Progenitor cell of endocrine pancreas (in vitro differentiated cells): ENCODE measurements at places on chromosomes 12 and 14. TPM values are rescaled to one million over a fixed set of nuclear protein-coding genes. Genes with fewer than 3 reads are reported as not detected.

SLC22A17 gene
- 26.2 and 29.3 TPM in 2 replicates for total RNA-seq

TSPAN19 gene
- not detected in 2 replicates for total RNA-seq

AQP6 gene
- 0.29 TPM in 1 of 2 replicates, not detected in the other for total RNA-seq

ZNF385A gene
- total RNA-seq = 15.6 and 16.6 TPM in 2 replicates

TMEM119 gene
- 0.24 TPM in 1 of 2 replicates, not detected in the other for total RNA-seq

LRFN5 gene
- 0.46 and 0.87 TPM in 2 replicates for total RNA-seq

GRCh38 chr14:77338302-77338701 lies 17.5 kb downstream of the GSTZ1 start:
- no peak for DNase-seq

DNA sequence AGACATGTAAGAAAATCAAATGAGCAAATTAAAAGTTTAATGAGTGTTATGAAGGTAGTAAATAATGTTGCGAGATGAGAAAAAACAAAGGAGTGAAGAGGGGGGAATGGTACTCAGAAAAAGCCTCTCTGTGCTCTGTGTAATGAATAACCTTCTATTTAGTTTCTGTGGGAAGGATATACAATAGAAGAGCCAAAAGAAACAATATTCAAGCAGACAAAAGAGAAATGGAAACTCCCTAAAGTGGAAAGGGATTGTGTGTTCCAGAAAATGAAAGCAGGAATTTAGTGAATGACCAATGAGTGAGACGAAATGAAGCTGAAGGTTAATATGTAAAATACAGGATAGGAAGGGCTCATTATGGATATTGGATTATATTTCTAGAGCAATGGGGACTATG lies 18.5 kb downstream of the OR4K1 start:
- no peak for DNase-seq

- DNase-seq = no peak
These were observed 33.6 kb upstream of the WNK1 start for GRCh38 chr12:718756-719102.

DNA sequence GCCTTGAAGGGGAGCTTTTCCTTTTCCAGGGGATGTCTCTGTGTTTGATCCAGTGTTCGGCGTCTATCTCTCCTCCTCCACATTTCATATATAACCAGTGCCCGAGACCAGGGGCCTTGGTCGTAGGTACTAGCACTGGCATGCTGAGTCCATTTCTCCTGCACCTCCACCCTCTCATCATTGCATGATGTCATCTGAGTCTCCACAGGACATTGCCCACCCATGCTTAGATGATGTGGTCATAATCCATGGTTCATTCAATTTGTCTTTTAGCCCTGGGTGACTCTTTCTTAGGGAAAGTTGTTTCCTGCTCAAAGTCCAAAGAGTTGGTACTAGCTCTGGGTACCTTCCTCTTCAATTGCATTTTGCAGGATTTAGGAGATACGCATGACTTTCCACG lies 328.1 kb downstream of the BCL11B start:
- no peak for DNase-seq

- no peak for DNase-seq
These were observed 31.7 kb downstream of the WDR20 start for GRCh38 chr14:102171173-102172020.

DNA sequence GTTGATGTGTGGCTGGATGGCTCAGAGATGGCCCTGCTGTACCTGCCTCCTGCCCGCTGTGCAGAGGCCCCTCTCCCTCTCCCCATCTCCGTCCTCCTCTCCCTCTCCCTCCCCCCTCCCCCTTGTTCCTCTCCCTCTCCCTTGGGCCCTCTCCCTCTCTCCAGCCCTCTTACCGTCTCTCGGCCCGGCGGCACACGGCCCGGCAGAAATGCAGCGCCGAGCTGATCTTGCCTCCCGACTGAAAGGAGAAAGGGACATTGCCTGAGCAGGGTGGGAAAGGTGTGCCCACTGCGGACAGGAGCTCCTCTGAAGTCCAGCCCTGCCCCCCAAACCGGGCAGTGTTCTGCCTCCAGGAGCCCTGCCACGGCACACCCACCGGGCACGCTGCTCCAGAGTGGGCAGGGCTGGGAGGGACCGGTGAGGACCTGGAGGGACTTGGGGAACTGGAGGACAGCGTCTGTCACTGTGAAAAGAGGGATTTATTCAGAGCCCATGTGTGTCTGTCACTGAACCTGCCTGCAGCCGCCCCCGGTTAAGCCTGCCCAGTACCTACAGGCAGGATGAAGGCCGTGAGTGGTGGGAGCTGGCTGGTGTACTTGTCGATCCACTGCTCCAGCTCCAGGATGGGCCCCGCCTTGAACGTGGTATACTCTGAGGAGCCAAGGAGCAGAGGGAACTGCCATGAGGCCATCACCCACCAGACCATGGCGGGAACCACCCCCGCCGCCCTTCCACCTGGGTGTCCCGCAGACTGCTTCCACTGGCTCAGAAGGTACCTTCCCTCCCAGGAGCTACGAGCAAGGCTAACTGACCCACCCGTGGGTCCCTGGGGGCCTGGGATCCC lies 12.2 kb downstream of the MMAB start:
- no peak for DNase-seq

GRCh38 chr12:33253178-33253577 lies 186.4 kb downstream of the SYT10 start:
- DNase-seq = no peak

GRCh38 chr12:57868851-57869268 lies 22.3 kb upstream of the CTDSP2 start:
- no peak for DNase-seq

GRCh38 chr12:68280240-68280639 lies 26.8 kb upstream of the IL22 start:
- no peak for DNase-seq

DNA sequence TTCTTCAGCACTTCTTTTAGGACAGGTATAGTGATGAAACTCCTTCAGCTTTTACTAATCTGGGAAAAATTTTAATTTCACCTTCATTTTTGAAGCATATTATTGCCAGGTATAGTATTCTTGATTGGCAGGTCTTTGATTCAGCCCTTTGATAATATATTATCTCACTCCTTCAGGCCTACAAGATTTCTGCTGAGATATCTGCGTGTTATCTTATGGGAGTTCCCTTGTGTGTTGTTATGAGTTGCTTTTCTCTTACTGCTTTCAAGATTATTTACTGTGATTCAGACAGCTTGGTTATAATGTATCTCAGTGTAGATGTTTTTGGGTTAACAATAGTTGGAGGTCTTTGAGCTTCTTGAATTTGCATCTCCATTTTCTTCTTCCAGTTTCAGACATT lies 87.4 kb downstream of the ATF7IP start:
- no peak for DNase-seq

DNA sequence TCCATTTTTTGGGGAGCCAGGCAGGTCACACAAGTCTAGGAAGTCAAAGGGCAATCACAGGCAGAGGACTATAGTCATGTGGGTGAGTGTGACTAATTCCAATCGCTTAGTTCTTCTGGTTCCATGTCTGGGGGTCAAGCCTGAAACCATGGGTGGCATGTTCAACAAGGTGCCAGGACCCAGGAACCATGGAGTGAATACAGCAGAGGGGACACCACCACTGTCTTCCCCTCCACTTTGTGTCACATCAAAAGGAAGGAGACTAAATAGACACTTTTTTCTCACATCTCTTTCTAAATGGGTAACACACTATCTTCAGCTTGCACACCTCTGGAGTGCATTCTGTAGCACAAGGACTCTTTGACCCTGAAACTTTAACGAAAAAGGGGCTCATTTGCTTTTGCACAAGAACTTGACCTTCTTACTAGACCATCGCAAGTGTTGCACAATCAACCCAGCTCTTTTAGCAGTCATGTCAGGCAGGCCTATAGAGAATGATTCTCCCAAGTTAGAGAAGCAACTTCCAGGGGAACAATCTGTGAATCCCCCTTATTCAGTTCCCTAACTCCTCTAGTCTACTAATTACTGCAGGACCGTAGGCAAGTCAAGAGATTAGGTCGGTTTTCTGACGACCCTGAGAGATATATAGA lies 398.7 kb downstream of the NELL2 start:
- no peak for DNase-seq

DNA sequence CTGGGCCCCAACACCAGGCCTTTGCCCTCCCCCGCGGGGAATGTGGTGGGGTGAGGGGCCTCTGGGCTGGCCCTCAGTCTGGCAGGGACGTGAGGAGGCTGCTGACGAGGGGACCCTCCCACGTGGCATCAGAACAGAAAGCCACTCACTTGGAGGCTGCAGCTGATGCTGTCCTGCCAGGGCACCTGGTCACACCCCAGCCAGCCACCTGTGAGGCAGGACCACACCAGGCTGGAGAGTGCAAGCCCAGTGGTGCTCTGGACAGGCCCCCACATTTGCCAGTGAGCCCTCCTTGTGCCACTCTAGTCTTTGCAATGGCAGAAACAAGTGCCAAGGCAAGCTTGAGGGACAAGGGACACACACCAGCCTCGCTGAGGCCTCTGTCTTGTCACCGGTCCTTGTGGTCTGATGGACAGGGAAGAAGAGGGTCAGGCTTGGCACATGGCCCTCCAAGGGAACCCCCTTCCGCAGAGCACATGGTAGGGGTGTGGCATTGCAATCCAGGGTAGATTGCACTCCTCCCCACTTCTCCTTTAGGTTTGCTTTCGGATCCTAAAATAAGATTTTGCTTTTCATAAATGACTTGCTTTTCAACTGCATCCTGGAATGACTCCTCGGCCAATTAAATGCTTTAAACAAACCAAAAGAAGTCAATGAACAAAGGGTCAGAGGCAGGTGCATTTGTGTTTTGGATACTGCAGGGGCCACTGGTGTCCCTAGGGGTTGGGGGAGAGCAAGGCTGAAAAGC lies 53.7 kb downstream of the CCDC88C start:
- no peak for DNase-seq

GRCh38 chr14:71619472-71619871 lies 312.8 kb upstream of the RGS6 start:
- DNase-seq = no peak

GRCh38 chr14:101328412-101329028 lies 232.8 kb upstream of the DIO3 start:
- DNase-seq = no peak

- no peak for DNase-seq
These were observed 28.5 kb downstream of the CPM start for GRCh38 chr12:68904351-68904962.

- peak; percentile 61 for DNase-seq
These were observed at the start of gene LRRC43 for GRCh38 chr12:122182887-122183587. Gene LRRC43 (plus strand): TSS chr12:122183123. CDS start chr12:122183145, 22 bp downstream.

GRCh38 chr14:30573226-30573814 lies 14.4 kb downstream of the G2E3 start:
- DNase-seq = no peak

DNA sequence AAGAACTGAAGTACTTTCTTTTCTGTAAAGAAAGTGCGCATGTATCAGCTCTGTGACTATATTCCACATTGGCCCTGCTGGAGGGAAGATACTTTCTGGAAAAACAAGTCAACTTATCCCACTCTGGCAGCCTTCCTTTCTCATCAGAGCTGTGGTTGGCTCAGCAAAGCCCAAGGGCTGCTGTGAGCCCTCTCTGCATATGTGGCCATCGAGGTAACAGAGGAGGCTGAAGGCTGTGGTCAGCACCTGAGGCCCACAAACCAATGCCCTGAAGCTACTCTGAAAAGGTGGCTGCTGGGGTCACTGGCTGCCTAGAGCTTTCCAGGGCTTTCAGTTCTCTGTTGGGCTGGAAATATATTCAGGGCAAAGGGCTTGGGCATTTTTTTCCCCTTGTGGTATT lies 70.8 kb upstream of the IGF1 start:
- DNase-seq = no peak

DNA sequence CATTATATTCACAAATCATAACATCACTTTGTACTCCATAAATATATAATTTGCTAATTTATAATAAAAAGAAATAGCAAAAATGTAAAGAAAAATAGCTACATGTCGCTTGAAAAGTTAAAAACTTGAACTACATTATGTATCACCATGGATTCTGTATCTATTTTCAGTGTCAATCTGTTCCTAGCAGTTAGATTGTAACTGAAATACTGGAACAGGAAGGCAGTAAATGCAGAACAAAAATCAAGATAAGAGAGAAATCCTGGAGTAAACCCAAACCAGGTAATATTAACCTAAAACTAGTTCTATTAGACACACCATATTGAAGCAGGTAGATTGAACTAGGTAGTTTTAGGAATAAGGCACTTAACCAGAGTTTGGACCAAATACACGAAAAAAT lies 60.3 kb downstream of the IPO8 start:
- no peak for DNase-seq

DNA sequence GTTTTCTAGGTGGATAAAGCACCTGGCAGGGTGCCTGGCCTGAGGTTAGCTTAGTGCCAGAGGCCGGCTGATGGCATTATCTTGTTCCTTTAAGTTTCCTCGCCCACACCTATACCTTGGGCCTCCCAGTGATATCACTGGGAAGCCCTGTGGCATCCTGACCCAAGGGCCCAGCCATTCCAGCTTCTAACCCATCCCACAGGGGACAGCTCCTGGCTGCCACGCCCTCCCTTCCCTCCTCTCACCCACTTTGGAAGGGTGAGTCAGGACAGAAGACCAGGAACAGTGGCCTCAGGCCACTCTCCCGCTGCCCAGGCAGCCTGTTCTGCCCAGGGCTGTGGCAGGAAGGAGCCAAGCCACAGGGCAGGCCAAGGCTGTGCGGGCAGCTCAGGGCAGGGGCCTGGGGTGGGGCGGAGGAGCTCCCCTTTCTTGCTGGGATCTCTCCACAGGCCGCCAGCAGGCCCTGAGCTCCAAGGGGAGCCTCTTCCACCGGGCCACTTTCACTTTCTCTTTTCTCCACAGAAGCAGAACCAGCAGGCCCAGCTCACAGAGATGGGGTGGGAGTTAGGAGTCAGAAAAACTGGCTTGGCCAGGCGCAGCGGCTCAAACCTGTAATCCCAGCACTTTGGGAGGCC lies 75.1 kb downstream of the IRF2BPL start:
- DNase-seq = no peak

- no peak for DNase-seq
These were observed 10.8 kb upstream of the HSPB8 start for GRCh38 chr12:119167902-119168301.

DNA sequence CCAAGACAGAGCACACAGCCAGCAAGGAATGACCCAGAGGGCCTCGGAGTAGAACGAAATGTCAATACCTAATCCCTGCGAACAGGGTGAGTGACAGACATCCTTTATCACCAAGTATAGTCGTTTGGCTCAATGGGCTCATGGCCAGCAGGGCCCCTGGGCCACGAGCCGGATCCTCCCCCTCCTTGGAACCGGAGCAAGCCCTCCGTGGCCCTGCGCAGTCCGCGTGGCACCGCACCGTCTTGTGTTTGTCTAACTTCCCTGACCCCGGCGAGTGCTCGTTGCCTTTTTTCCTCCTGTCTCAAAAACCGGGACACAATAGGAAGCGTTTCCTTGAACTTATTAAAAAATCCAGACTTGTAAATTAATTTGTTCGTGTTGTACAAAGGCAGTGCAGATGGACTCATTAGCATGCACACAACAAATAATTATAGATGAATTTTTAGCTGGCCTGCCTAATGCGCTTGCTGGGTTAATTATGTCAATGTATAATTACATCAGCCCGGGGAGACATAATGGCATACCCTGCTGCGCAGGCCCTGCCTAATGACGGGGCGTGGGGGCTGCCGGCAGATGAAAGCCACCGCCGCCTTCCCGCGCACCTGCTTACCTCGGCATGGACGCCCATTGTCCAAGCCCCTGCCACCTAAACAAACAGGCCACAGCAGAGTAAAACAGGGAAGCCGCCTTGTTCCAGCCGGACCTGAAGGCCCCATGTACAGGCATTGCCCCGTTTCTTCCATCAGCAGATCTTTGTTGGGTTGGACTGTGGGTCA lies 81.6 kb downstream of the PHETA1 start:
- DNase-seq = no peak
